ENCODE measurements at places on chromosomes 13 and 19.

GRCh38 chr19:48122421-48122820 is 11.8 kb upstream of the PLA2G4C start:
- DNase-seq, result no peak

- no peak for DNase-seq
These were observed 379.2 kb upstream of the MIR17HG start for GRCh38 chr13:90968166-90968904.

DNA sequence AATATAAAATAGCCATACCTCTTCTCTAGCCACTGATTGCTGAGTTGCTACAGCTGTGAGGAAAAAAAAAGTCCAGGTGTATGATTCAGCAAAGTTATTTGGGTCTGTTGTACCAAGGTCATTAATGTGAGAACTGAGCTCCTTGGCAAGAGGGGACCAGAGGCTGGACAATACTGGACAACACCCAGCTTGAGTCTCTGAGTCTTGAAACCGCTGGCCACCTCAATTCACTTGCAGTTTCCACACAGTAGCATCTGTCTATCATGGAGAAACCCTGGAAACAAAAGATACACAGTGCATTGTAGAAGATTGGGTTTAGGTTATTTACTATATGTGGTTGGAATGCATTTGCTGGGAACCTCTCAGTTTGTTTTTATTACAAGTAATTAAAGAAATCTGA is 60.4 kb downstream of the WDFY2 start:
- DNase-seq, result no peak

- DNase-seq, result no peak
These were observed 652.2 kb downstream of the DACH1 start for GRCh38 chr13:71214821-71215220.

DNA sequence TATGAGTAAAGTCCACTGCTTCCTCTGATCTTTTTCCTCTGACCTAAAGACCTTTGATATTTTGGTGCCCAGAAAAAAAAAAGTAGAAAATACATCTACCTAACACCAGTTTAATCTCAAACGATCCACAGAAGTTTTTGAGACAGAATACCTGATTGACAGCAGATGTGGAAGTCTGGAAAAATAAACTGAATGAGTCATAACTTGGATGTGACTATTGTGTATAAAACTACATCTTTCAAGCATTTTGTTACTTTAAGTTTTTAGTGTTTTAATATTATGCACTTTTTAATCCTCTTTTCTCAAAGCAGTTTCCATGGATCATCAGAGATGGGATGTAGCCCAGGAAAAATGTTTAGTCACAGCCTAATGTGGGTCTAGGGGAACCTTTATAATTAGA is 216.1 kb downstream of the SLITRK1 start:
- no peak for DNase-seq

DNA sequence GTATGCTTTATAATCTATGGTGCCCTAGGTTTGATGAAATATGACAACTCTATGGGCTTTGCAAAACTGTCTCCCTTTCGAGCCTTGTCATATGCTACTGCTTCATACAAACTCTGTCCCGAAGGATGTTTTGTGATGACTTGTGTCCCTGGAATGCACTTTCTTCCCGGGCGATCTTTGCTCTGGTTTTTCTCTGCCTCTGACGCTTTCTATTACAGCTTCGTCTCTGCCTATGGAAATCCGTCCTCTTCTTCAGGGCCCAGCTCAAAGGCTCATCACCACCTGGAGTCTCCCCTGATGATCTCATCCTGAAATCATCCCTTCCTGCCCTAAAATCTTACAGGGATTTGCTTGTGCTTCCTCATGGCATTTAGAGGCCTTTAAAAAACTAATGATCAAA is 191.5 kb upstream of the KL start:
- no peak for DNase-seq

DNA sequence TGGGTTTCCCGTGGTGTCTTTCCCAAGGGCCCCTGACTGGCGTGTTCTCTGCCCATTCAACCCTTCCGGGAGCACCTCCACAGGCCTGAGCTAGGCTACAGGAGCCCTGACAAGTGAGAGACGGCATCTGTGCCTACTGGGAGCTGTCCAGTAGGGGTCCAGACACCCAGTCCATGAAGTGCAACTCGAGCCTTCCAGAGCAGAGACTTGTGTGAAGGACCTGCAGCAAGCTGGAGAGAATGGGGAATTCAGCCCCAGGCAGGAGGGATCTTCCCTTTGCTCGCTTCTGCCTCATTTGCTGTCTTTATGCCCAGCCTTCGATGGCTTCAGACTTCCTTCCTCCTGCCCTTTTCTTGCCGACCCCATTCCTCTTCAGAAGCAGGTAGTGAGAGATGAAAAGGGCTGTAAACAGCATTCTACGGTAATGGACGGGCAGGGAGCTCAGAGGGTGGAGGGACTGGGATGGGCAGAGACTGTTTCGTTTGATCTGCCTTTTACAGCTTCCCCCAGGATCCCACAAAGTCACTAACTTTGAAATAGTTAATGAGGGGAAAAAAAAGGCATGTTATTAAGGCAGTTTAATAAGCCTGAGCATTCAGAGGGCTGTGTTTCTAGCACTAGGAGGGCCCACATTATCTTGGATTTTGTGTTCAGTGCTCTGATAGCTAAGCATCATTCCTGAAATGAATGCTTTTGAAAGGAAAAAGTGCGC is 327.6 kb downstream of the FGF9 start:
- no peak for DNase-seq

DNA sequence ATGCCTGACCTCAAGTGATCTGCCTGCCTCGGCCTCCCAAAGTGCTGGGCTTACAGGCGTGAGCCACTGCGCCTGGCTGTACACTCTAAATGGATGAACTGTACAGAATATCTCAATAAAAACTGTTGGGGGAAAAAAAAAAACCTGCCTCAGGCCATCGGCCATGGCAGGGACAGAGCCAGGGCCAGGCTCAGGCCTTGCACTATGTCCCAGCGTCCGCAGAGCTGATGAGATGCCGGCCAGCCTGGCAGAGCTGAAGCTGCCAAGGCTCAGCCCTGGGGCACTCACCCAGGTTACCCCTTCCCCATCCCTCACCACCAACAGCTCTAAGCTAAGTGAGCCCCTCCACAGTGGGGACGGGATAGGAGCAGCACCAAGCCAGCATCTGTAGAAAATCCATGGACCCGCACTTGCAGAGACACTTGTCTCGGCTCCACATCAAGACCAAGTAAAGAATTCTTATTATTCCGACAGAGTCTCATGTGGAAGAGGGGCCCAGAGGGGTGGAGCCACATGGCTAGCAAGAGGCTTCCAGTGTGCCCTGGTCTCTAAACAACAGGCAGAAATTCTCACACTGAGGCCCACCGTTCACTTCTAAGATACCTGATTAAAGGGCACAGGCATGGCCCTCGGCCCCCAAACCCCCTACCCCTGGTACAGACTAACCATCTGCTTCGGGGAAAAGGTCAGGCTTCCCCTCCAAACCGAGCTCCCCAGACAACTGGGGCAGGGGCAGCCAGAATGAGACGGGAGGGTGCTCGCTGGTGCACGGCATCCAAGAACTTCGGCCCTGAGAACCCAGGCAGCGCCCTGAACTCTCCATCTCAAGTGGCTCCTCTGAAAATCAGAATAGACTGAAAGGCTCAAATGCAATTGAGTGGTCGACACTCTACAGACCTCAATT is 5.8 kb downstream of the PPP6R1 start:
- DNase-seq, result no peak

DNA sequence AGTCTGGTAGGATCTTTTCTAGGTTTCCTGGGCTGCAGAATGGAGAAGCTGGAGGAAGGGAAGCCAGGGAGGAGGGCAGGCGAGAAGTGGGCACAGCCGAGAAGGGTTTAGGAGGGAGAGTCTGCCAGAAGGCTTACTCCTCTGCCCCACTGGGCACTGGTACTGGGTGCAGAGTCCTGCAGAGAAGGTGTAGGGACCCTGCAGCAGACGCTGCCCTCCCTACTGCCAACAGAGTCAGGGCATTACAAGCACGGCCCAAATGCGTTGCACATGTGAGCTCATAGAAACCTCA is 726 bp upstream of the PEPD start:
- DNase-seq, result no peak

GRCh38 chr13:24293746-24294145 is 15.6 kb upstream of the C1QTNF9 start:
- DNase-seq, result no peak

GRCh38 chr19:48192750-48193149 is 22.3 kb downstream of the ZSWIM9 start:
- no peak for DNase-seq

DNA sequence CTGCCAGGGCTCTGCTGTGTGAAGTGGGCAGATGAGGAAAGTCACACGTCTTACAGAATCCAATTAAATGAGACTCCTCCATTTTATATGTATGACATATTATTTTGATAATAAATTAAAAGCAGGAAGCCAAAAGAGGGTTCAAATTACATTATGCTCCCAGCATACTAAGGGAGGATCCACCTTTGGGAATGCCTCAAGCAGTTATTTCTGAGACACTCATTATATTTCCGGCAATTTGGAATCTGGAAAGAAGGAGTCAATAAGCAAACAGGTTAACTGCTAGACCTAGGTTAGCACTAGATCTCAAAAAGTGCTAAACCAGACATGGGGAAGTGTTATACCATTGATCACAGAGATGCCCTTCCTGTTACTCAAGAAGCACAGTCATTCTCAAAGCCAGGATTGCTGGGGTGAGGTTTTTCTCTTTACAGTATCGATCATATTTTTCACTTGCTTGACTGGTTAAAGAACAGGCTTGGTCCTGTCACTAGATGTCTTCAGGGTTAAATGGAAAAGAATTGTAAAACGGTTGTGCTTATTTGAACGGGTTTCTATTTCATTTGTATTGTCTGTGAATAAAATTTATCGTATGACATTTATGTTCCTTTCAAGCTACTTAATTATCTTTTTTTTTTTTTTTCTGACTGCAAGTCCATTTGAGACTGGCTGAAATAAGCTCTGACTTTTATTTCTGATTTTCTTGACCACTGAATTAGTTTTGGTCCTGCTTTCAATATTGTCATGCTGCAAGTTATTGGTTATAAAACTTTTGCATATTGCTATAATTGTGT is 523.2 kb downstream of the KLF12 start:
- DNase-seq, result no peak

DNA sequence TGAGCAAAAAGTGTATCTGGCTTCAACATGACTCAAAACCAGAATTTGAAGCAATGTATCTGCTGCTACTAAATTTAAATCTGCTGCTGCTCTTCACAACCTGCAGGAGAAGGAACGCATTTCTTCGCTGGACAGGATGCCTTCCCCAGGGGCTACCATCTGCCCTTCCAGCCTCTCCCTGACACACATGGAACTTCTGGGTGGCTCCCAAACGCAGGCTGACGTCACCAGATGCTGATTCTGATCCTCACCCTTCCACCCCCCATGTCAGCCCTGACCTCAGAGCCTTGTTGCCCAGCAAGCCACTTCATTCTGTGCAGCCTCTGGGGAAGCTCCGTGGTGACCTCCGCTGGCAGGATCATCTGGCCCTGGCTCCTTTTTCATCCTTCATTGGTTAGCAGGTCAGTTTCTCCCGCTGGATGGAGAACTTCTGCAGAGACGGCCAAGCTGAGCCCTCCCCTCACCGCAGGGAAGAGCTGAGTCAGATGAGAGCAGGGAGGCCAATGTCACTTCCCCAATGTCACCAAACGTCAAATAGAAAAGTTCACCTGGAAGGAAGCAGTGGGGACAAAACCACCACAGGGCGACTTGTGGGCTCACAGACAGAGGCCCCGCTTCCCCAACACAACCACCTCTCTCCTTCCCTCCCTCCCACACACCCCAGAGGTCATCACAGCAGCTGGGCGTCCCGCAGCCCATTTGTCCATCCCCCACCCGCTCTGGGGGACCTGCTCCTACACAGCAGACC is 14.0 kb upstream of the RAB20 start:
- no peak for DNase-seq

GRCh38 chr19:47626238-47626637 is 17.3 kb downstream of the BICRA start:
- no peak for DNase-seq

DNA sequence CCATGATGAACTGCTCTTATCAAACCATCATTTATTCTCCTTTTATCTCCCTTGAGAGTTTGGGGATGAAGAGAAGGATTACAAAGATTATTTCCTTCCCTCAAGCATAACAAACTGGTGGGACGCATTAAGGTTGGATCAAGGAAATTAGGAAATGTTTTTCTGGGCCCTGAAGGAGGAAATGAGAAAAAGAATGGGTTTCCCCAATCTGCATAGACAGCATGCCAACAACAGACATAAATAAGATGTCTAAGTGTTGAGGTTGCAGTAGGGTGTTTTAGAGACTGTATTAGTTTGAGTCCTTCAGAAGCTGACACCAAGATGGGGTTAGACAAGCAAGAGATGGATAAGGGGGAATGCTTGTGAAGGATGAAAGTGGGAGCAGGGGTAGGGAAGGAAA is 7.3 kb downstream of the EPSTI1 start:
- no peak for DNase-seq

GRCh38 chr13:71054358-71054757 is 812.6 kb downstream of the DACH1 start:
- no peak for DNase-seq

DNA sequence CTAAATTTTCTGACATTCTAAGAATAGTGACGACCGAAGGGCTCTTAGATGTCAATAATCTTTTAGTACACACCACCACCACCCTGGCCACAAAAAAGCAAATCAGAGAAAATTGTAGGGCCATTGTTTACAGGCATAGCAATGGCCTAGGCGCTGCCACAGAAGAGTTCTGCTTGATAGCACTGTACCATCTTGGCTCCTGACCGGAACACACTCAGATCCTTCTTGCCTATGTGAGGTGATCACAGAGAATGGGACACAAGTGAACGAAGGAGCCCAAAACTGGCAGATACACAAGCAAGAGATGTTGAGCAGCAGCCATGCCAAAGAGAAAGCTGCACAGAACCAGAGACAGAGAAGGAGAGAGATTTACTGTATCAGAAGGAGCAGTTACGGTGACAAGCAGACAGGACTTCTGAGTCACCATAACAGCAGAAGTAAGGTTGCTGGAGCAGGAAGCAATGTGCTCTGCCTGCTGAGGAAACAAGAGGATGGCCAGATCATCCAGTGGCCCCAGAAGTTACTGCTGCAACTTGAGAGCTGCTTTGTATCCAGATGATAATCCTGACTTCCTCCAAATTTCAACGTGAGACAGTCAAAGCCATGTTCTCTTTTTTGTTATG is 105.2 kb downstream of the SLITRK6 start:
- DNase-seq, result no peak

- DNase-seq, result no peak
These were observed 1070.6 kb downstream of the PCDH9 start for GRCh38 chr13:66159511-66159910.

GRCh38 chr19:15563325-15563794 is 51.7 kb upstream of the CYP4F8 start:
- peak; percentile 45 for DNase-seq

DNA sequence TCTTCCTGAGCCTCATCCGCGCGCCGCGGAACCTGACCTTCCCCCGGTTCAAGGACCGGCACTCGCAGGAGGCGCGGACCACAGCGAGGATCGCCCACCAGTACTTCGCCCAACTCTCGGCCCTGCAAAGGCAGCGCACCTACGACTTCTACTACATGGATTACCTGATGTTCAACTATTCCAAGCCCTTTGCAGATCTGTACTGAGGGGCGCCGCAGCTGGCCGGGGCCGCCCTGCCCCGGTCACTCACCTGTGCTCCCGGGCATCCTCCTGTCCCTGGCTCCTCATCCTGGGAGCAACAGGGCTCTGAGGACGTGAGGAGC is 23.9 kb upstream of the KCTD15 start:
- DNase-seq, result no peak

- DNase-seq, result no peak
These were observed 60.0 kb upstream of the GPR183 start for GRCh38 chr13:99367106-99367616.

All from NCI-H1092 treated with DMSO at 0.1 percent for 48 hours (cell line).